NCI-H146 (cell line): ENCODE measurements at places on chromosomes 4 and X.

DNA sequence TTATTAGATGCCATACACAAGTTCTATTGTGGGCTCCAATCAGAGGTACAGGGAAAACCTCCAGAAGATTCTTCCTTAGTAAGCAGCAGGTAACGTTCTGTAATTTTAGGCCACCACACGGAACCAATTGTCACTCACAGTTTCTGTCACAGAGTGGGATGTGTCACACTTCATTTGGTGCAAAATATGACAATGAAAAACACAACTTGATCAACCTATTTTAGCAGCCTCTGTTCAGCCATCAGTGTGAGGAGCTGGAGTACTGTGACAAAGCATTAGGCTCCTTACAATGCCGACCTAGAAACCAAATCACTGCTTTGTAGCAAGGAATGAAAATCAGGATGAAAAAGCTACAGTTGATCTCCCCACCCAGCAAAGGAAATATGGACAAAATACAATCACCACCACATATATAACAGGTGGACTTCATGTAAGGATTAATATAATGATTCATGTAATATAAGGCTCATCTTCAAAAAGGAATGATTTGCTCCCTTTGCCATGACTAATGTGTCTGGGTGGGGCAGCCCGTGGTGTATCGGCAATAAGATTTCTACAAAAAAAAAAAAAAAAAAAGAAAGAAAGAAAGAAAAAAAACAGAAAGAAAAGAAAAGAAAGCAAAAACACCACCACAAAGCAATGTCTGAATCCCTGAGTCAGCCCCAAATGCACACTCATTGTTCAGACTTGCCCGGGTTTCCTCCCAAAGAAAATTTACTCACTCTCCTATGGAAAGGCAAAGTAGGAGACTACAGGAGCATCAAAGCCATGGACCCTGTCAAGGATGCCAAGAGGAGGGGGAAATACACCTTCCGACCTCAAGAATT lies 36.0 kb downstream of the SLC9A7 start:
- no peak for DNase-seq

- no peak for DNase-seq
Measured at GRCh38 chrX:13498238-13498637, 71.2 kb upstream of the EGFL6 start.

GRCh38 chrX:38126179-38126578 lies 94.5 kb downstream of the SRPX start:
- no peak for DNase-seq

DNA sequence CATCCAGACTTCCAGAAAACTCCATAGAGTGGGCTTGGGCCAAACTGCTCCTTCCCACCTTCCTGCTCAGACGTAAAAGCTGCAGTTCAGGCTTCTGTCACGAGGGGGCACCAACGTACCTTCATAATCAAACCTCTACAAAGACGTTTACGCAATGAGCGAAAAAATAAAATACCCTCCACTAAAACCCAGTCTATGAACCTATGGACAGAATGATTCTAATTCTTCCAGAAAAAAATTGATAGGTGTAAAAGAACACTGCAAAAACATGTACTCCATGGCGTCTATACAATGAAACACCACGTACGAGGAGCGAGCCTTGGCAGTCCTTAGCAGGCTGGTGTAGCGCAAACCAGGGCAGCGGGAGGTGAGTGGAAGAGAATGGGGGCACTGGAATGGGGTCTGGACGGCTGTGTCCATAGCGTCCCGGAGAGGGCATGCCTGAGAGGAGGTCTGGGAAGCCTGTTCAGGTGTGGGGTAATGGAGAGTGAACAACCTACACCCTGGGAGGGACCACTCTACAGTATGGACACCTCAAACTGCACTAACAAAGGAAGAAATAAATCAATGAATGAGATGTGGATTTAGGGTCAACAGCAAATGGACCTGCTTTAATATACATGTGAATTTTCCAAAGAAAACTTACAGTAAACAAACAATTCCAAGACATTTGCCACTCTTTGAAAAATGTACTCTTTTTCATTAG lies 14.4 kb upstream of the RAB40A start:
- DNase-seq: peak; percentile 49

DNA sequence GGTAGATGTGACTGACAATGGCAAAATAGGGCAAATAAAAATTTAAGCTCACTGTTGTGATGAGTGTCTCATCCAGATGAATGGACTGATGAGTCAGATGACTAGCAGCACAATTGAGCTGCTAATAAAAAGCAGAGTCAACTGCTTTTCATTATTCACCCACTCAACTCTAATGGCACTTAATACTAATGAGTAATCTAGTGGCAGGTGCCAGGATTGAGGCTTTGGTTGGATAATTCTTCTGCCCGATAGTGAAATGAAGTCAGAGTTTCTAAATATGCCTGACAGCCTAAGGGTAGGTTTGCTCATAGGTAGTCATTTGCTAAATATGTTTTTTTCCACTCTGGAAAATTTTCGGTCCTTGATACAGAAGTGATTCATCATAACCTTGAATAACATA lies 10.4 kb downstream of the OGT start:
- DNase-seq: peak; percentile 72

DNA sequence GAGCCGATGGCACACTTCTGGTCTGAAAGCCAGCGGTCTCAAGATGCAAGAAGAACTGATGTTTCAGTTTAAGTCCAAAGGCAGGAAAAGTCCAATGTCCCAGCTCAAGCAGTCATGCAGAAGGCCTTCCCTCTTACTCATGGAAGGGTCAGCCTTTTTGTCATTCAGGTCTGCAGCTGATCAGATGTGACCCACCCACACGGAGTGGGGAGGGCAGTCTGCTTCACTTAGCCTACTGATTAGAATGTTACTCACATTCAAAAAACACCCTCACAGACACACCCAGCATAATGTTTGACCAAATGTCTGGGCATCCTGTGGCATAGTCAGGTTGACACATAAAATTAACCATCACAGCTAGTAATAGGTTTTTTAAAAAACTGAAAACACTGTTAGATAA lies 6.6 kb downstream of the HCCS start:
- no peak for DNase-seq

DNA sequence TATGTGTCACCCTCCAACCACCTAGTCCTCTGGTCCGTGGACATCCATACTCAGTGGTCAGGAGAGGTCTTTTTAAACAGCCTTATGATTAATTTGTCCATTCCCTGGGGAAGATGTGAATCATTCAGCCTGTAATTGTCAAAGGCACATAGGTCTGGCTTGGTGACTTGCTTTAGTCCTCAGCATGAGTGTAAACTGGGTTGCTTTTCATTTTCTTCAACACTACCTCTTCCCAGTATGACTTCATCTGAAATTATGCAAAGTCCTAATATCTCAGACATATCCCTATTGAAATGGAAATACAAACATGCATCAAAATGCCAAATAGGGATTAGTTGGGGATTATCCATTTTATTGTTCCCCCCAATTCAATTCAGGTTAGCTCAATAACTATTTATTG lies 208.3 kb upstream of the AMOT start:
- DNase-seq: no peak

GRCh38 chr4:87038837-87039615 lies 104.2 kb downstream of the AFF1 start:
- DNase-seq: peak; percentile 28

- DNase-seq: peak; percentile 6
Measured at GRCh38 chr4:75653845-75654503, 19.2 kb downstream of the G3BP2 start.

DNA sequence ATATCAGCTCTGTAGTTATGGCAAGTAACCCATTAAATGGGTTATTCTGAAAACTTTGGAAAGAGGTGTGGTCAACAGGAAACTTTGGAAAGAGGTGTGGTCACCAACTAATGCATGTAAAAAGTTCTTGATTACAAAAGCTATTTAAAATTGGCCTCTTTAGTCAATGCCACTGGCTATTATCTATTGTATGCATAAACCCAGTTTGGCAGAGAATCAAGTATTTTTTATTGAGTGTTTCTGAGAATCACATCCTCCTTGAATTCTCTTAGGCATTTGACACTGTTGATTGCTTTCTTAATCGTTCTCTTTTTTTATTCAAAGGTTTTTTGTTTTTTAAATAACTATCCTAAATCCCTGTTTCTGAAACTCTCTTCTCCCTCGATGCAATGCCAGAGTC lies 7.5 kb downstream of the P2RY4 start:
- no peak for DNase-seq

DNA sequence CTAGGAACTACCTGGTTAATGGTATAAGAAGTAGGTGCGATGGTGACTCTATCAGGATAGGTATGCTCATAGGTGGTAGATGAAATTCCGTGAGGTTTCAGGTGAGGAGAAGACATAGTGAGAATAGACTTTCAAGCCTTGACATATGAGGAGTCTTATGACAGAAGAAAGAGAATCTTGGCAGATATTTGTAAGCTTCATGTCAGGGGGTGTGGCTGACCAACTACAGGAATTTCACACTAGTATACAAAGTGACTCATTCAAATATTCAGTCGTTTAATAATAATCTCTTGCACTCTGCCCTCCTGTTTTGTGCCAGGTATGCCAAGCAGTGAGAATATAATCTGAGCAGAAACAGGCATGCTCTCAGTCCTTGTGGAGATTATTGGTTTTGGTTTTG lies 22.8 kb downstream of the PACRGL start:
- no peak for DNase-seq

GRCh38 chr4:174853629-174854028 lies 24.6 kb upstream of the GLRA3 start:
- no peak for DNase-seq

GRCh38 chr4:44662623-44663005 lies 11.2 kb upstream of the YIPF7 start:
- no peak for DNase-seq

- no peak for DNase-seq
Measured at GRCh38 chr4:10395971-10396580, 61.1 kb downstream of the ZNF518B start.

DNA sequence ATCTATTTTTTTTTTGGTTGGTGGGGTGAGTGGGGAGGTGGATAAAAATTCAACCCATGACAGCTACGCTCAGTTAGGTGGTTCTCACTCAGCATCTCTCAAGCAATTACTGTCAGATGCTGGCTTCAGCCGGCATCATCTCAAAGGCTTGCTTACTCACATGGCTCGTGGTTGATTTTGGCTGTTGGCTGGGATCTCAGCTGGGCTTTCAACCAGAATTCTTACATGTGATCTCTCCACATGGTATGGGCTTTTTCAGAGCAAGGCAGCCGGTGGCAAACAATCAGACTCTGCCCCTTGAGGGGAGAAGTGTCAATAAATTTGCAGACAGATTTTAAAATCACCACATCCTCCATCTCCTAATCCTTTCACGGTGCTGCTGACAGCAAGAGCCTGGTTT lies 47.2 kb downstream of the SLC34A2 start:
- no peak for DNase-seq
